ENCODE measurements at places on chromosomes 5 and 9.

GRCh38 chr9:80352967-80353366 is 781.2 kb downstream of the TLE4 start:
- DNase-seq = no peak

DNA sequence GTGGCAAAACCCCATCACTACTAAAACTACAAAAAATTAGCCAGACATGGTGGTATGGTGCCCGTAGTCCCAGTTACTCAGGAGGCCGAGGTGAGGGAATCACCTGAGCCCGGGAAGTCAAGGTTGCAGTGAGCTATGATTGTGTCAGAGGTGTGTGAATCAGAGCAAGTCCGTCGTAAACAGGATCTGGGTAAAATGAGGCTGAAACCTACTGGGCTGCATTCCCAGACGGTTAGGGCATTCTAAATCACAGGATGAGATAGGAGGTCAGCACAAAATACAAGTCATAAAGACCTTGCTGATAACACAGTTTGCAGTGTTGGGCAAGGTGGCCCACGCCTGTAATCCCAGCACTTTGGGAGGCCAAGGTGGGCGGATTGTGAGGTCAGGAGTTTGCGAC is 1.9 kb upstream of the CLTB start:
- DNase-seq = no peak

- DNase-seq = no peak
Measured at GRCh38 chr9:108811944-108812343, 43.8 kb downstream of the ACTL7B start.

DNA sequence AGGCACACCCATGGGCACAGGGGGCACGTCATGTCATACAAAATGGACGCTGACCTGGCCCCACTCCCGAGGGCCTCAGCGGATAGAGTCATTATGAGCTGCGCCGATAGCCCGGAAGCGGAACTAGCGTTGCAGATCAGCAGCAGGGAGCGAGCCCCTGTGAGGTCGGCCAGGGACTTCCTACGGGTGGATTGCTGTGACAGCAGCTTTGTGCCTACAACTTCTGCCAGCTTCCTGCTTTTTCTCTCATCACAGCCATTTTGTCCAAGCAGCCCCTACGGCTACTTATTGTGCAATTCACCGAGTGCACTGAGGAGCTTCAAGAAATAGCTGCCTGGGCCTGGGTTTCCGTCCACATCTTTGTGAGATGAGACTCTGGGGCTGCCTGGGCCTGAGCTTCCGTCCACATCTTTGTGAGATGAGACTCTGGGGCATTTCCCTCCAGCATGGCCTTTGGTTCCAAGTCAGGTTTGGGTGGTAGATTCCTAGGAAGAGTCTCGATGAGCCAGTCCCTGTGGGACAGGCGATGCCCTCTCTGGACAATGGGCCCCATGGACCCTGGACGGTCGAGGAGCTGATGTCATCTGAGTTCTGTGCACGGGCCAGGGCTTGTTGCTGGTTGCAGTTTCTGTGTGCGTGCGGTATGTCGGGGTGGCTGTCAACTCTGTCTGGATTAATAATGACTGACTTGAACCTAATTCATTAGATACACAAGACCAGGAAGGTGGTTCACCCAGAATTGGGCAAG is 67.0 kb upstream of the GNE start:
- DNase-seq = no peak

DNA sequence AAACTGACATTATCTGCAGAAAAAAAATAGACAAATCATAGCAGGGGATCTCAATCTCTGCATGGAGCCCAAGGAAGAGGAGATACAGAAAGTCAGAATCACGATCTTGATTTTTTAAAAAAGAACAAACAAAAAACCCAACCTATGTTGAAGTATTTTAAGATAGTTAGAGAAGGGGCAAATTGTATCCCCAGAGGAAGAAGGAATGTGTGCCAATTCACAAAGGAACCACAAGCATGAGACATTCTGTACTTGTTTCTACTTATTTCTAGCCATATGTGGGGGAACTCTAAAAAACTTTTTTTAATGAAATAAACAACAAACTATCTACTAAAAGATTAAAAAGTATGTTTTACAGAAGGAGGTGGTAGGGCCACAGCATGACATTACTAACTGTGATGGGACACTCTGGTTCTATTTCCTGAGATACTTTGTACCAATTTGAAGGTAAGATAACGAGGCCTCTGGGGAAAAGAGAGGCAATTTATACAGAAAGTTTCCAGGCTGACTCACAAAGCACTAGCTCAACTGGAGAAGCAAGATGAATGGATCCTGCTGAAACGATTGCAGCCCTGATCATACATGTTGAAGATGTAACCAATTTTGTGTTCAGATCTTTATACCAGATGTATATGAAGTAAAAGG is 22.5 kb downstream of the RANBP3L start:
- no peak for DNase-seq

DNA sequence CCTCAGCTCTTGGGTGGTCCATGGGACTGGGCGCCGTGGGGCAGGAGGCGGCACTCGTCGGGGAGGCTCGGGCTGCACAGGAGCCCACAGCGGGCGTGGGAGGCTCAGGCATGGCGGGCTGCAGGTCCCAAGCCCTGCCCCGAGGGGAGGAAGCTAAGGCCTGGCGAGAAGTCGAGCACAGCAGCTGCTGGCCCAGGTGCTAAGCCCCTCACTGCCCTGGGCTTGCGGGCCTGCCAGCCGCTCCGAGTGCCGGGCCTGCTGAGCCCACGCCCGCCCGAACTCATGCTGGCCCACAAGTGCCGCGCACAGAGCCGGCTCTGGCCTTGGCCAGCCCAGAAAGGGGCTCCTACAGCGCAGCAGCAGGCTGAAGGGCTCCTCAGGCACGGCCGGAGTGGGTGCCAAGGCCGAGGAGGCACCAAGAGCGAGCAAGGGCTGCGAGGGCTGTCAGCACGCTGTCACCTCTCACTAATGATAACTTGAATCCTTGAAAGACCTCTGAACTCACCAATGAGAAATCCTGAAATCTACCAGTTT is 1506.8 kb upstream of the WWC1 start:
- no peak for DNase-seq

DNA sequence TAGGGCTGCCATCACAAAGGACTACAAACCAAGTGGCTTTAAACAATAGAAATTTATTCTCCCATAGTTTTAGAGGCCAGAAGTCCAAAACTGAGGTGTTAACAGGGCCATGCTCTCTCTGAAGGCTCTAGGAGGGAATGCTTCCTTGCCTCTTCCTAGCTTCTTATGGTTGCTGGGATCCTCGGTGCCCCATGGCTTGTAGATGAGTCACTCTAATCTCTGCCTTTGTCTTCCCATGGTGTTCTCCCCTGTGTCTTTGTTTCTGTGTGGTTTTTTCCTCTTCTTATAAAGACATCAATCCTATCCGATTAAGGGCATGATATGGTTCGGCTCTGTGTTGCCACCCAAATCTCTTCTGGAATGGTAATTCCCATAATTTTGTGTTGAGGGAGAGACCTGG is 178.8 kb upstream of the NREP start:
- DNase-seq = no peak

- no peak for DNase-seq
Measured at GRCh38 chr5:68240771-68241170, 25.2 kb downstream of the PIK3R1 start.

GRCh38 chr9:137160716-137161557 is 8.9 kb downstream of the LRRC26 start:
- DNase-seq = no peak

- DNase-seq = peak; percentile 50
Measured at GRCh38 chr9:19994296-19994695, 205.5 kb upstream of the SLC24A2 start.

GRCh38 chr9:116939614-116940013 is 252.5 kb downstream of the TRIM32 start:
- no peak for DNase-seq

- DNase-seq = no peak
Measured at GRCh38 chr5:59800347-59800893, 93.1 kb downstream of the PDE4D start.

GRCh38 chr5:31880449-31880848 is 241.5 kb downstream of the PDZD2 start:
- DNase-seq = no peak

DNA sequence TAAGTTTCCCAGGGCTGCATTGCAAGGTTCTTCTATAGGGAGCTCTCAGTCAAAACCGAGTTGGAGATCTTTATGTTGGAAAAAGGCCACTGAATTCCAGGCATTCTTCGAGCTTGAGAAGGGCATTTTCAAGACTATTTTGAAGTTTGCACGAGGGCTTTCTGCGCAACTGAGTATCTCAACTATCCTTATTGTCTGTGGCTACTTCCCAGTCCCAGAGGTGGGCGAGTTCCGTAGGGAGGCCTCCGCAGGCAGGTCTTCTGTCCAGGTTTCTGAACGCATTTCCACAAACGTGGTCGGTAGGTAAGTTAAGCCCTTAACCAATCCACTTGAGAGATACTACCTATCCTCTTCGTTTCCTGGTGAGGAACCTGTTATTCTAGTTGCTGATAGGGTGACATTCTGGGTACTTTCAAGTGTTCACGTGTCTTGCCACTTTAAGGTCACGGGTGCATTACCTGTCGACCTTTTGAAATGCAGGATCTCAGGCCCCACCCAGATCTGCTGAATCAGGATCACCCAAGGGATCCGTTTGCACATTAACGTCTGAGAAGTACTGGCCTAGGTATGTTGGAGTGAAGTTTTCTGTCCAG is 51.4 kb upstream of the TJP2 start:
- no peak for DNase-seq

DNA sequence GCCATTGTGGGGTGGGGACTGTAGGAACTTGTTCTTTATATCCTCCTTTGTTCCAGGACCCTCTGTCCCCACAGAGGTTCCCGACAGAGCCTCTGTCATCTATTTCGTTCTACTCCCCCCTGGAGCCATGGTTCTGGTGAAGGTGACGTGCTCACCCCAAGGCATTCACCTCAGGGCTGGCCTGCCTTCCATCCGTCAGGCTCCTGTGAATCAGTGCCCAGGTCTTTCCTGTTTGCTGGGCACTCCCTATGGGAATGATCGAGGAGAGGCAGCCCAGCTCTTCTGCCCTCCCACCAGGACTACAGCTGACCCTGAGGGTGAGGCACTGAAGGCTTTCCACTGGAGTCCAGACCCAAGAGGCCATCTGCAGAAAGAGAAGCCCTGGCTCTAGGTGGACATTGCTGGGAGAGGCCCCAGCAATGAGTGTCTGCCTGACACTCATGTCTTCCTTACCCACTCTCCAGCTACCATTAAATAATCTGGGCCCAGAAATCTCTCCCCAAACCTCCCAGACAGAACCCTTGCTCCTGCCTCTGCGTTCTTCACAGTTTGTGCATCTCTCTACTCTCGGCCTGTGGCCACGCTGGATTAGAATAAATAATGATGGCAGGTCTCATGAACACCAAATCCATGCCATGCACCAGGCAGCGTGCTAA is 214.2 kb downstream of the FSTL4 start:
- DNase-seq = no peak

DNA sequence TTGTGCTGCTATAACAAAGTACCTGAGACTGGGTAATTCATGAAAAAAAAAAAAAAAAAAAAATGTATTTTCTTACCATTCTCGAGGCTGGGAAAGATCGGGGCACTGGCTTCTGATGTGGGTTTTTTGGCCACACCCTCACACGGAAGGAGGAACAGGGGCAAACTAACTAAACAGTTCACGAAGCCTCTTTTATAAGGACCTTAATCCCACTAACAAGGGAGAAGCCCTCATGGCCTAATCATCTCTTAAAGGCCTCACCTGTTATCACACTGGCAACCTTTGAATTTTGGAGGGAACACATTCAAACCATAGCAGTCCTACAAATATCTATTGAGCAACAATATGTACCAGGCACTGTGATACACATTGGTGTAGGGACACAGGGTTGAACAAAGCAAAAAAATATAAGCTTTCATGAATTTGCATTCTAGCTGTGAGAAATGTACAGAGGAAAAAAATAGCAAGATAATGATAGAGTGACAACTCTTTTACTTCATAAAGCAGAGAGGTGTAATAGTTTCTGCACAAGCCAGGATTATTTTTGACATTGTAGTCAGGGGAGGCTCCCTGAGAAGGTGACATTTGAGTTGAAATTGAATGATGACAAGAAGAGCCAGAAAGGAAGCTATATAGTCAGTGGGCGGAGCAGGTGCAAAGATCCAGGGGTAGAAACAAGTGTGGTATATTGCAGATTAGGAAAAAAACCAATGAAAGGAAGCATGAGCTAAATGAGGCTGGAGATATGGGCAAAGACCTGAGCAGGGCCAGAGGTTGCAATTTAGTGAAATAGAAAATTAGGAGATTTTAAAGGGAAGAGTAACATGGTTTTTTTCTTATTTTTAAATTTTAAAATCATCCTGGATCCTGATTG is 68.1 kb upstream of the GRAMD2B start:
- DNase-seq = no peak

GRCh38 chr5:131966551-131966950 is 21.1 kb upstream of the MEIKIN start:
- no peak for DNase-seq

- no peak for DNase-seq
Measured at GRCh38 chr5:169923988-169924387, 56.3 kb downstream of the INSYN2B start.

DNA sequence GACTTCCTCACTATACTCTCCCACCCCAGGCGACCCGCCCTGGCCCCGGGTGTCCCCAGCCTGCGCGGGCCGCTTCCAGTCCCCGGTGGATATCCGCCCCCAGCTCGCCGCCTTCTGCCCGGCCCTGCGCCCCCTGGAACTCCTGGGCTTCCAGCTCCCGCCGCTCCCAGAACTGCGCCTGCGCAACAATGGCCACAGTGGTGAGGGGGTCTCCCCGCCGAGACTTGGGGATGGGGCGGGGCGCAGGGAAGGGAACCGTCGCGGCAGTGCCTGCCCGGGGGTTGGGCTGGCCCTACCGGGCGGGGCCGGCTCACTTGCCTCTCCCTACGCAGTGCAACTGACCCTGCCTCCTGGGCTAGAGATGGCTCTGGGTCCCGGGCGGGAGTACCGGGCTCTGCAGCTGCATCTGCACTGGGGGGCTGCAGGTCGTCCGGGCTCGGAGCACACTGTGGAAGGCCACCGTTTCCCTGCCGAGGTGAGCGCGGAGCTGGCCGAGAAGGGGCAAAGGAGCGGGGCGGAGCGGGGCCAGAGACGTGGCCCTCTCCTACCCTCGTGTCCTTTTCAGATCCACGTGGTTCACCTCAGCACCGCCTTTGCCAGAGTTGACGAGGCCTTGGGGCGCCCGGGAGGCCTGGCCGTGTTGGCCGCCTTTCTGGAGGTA is 2.1 kb downstream of the CA9 start:
- DNase-seq = no peak

DNA sequence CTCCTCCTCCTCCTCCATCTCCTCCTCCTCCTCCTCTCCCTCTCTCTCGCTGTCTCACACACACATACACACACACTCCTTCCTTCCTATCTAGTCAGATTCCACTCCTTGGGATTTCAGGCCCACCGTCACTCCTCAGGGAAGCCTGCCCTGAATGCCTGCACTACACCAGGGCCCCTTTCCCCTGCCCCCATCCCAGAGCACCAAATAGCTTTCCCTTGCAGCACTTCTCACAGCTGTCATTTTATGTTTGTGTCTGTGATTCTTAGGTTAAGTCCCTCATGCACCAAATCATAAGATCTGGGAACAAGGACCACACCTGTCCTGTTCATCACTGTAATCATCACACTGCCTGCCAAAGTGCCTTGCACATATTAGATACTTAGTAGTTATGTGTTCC is 86.5 kb upstream of the GABRP start:
- no peak for DNase-seq

GRCh38 chr5:40446910-40447309 is 232.8 kb upstream of the PTGER4 start:
- DNase-seq = no peak

GRCh38 chr5:143586781-143587362 is 183.4 kb upstream of the NR3C1 start:
- DNase-seq = no peak
